ENCODE measurements at places on chromosomes 2 and 18.

GRCh38 chr2:191174442-191174841 is 23.6 kb upstream of the STAT4 start:
- no peak for DNase-seq

GRCh38 chr18:6781796-6782195 is 52.3 kb downstream of the ARHGAP28 start:
- peak; percentile 23 for DNase-seq

- DNase-seq = no peak
Observed at GRCh38 chr2:225337183-225337582, 62.3 kb upstream of the NYAP2 start.

DNA sequence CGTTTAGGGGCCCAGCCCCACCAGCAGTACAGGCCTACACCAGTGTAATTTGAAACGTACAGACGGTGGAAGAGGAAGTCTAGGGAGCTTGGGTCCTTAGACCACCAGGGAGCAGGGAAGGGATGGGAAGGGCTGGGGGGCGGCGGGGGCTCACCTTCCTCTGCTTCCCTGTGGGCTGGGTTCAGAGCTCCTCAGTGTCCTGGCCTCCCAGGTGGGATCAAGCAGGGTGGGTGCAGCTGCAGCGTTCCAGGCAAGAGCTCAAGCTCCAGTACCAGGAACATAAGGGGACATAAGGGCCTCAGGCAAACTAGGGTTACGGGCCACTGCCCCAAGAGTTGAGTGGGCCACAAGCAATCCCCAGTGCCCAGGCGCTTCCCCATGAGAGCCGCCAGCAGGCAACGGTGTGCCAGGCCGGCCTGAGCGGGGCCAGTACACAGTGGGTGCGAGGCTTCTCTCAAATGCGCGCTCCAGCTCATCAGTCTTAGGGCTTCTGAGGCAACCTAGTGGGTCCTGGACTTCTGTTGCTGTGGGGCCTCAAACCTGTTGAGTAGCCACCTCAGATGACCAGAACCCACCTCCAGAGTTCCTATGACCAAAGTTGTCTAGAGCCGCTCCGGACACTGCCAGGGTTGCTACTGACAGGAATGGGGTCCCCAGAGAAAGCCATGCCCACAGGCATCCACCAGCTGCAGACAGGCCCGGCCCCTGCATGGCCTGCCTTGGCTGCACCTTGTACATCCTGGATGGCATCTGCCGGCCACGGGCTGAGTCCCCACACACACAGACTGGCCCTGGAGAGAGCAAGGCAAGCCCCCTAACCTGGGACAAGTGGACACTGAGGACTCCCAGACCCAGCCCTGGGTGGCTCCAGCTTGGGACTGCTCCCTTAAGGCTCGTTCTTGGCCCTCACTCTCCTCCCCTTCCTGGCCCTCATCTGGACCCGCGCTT is 5.2 kb downstream of the ANKRD23 start:
- DNase-seq = no peak

DNA sequence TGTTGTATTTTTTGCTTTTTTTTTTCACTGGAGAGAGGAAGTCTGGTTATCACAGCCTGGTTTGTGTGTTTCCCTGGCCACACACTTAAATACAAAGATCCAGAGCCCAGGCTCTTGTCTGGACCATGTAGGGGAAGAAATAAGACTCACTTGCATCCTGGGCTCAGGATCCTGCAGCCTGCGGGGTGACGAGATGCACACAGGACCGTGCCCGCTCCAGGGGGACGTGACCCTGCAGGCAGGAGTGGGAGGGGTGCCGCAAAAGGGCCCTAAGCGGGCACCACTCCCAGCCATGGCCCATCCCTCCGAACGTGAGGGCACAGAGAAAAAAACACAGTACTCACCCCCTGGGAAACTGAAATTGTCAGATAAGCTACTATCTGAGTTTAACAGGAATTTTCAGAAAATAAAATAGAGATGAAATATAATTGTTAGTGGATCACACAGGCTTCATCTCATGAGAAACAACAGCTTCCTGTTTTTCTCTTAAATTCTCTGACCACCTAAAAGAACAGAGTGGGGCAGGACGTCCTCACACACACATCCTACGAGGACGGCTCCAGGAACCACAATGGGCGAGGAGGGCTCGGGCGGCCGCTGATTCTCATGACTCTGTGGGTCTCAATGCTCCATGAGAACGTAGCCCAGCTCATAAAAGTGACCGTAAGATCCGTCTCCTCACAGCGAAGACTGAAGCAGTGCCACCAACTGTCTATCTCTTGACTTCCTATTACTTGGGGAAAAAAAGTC is 142.6 kb upstream of the ALKAL2 start:
- no peak for DNase-seq

DNA sequence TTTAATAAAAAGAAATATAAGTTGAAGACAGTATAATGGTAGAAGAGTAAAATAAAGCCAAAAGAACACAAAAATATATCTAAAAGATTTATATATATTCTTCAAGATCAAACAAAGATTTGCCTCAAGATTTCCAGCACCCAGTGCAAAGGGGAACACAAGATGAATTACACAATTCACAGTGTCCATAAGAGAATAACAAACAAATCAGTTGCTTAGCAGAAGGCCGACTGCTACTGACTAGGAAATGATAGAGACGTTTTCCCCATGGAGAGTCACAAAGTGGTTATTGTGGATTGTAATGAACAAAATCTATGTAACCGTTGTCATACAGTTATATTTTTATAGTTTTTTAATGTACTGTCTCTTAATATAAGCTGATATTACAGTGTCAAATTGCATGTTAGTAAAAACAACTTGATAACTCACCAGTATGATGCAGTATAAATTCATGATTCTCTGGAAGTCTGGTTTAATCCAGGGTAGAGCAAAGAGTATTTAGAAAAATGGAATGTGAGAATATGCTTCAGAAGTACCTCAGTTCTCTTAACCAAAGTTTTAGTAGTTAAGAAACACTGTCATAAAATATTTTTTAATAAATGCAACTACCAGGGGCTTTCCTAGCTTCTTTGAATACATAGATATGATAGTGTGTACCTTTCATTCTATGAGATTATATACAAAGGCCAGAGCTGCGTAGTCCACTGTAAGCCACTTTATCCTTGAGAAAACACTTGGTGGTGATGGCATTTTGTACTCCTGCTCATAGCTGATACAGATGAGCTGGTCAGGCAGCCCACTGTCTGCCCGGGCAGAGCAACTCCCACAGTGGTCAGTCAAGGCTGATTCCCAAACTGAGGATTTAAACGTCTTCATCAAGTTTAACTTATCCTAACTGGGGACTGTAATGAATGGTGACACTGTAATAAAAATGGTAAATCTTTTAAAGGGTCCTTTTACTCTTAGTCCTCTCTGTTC is 180.5 kb upstream of the DTNA start:
- DNase-seq = no peak

- no peak for DNase-seq
Observed at GRCh38 chr2:112156152-112156986, 18.2 kb downstream of the FBLN7 start.

- DNase-seq = no peak
Observed at GRCh38 chr2:202774104-202774503, 97.5 kb downstream of the ICA1L start.

DNA sequence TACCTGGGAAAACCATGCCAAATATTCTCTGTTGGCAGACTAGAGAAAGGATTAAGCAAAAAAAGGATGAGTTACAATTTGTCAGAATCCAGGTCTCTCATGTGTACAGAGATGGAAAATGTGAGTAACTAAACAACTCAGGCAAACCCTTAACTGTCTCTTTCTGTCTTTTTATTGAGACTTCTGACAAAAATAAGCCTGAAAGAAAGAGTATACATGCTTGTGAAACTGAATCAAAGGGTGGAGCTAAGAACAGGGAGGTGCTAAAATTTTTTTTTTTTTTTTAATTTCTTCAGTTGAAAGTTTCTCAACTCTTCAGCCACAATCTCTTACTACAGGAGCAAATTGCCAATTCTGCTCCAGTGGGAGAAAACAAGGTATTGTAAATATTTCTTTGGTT is at the start of gene SERPINB10:
SERPINB10 (plus strand) TSS at position 295 of the 400 bp plus-strand sequence. CDS start 7,553 bp downstream, outside the sequence.
- no peak for DNase-seq

DNA sequence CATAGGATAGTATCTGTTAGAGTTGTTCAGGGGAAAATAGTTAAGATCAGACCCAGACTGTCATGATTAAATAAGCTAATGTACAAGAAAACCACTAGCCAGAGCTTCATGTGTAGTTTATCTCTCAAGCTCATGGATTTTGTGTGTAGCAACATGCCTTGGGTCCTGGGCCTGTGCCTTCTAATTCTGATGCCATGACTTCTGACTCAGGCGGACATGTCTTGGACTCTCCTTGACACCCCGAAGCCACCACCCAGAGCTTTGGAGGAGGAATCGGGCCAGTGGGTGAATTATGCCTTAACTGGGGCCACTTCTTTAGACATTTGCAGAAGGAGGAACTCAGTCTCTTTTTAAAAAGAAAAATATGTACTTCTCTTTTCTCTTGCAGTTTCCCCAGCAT is 68.7 kb downstream of the NPAS2 start:
- no peak for DNase-seq

DNA sequence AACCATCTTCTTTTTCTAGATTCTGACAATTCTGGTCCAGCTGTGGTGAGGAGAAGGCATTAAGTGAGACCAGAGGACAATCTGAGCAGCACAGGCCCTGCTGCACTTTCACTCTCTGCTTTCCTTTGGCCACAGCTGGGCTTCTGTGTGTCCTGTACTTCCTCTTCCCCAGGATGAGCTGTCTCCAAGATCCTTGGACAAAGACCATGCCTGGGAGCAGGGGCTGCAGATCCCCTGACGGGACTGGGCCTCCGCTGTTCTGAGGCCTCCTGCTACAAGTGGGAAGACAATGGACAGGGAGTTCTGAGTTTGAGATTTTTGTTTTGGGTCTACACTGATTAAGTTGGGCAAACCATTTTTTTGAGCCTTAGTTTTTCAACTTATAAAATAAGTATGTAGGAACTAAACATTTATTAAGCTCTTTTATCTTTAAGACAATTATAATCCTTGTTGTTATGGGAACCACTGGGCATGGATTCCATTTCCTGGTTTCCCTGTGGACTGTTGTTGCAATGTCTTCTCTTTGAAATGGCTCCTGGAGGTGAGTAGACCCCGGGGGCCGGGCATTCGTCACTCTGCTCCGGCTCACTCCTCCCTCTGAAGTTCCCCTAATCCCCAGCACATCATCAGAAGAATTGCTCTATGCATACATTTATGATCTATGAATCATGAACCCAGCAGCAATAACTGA is 266.6 kb downstream of the ACTR3 start:
- no peak for DNase-seq
